NCI-H2081 (cell line): ENCODE measurements at places on chromosomes 3 and 15.
A peak's percentile ranks its signal among the peaks of the same experiment; 100 is the strongest.

GRCh38 chr15:77239882-77240608, 169.1 kb upstream of the TSPAN3 start:
- no peak for DNase-seq

- DNase-seq, result no peak
These were observed 25.3 kb upstream of the ABHD17C start for GRCh38 chr15:80669663-80670273.

- DNase-seq, result no peak
These were observed 12.3 kb upstream of the PHLDB2 start for GRCh38 chr3:111846717-111847116.

- DNase-seq, result peak; percentile 6
These were observed 139.1 kb upstream of the RAD18 start for GRCh38 chr3:9102240-9102981.

DNA sequence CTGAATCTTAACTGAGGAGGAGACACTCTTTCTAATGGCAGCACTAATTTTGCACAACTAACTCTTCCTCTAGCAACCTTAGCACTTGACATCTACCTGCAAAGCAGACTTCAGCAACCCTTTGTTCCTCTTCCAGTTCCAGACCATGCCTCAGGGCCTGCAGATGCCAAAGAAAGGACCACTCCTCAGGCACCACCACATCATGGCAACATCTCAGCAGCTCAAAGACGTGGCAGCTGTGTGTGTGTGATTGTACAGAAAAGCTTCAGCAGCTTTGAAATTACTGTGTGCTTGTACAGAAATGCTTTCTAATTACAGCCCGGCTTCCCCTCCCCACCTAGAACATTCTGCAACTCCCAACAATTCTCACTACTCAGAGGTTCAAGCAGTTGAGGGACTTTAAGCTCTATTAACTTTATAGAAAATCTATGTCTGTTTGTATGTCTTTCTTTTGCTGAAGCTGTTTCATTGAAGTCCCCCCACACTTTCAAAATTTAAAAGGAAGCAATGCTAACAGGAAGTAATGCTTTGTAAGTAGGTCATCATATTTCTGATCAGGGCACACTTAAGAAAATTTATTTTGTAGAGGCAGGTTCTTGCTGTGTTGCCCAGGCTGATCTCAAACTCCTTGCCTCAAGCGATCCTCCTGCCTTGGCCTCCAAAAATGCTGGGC, 115.2 kb downstream of the CD47 start:
- no peak for DNase-seq

- DNase-seq, result no peak
These were observed 413.0 kb downstream of the RBMS3 start for GRCh38 chr3:29693863-29694262.

DNA sequence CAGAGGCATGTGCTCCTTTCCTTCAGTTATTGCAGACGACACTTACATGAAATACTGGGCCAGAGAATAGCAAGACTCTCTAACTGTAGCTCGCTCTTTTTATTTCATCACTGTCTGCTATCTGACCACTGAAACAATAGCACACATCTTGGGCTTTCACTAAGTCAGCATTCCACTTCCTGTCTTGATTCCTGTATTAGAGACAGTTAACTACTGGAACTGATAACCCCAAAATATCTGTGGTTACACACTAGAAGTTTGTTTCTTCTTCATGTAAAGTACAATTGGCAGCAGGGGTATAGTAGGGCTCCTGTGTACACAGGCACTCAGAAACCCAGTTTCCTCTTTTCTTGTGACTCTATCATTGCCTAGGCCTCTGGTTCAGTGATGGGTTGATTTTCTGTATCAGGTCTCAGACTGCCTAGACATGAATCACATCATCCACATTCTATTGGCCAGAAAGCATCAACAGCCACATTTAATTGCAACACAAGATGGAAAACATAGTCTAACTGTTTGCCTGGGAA, 230.2 kb upstream of the CD96 start:
- DNase-seq, result no peak

DNA sequence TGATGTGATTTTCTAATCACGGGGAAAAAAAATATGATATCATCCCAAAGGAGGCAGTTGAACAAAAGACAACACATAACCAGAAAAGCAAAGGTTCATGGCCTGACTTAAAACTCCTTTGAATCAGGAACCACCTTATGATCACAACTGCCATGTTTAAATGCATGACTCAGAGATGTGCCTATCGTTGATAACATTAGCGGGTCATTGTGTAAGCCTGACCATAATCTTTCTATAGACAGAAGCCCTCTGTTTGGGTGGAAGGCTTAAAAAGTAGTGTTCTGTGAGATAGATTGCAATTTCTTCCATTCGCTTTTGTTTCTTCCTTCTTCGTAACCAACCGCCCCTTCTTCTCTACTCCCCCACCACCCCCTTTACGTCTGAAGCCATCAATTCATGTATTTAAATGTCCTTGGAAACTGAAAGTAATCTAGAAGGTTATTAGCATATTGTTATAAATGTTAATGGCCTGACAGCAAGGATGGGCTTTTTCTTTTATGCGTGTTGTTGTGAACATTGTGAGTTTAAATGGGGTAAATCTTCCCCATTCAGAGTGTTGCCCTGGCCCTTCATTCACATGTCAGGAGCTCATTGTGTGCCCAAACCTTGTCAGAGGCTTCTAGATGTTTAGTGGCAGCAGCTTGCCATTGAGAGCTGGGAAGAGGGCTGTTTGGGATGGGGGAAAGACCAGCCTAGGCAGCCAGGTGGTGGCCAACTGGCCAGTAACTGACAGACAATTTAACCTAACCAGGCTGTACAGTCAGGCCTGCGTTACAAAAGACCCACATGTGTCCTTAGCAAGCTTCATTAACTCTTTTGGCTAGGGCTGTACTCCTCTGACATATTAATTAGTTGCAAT, 64.5 kb downstream of the EPHA3 start:
- no peak for DNase-seq

DNA sequence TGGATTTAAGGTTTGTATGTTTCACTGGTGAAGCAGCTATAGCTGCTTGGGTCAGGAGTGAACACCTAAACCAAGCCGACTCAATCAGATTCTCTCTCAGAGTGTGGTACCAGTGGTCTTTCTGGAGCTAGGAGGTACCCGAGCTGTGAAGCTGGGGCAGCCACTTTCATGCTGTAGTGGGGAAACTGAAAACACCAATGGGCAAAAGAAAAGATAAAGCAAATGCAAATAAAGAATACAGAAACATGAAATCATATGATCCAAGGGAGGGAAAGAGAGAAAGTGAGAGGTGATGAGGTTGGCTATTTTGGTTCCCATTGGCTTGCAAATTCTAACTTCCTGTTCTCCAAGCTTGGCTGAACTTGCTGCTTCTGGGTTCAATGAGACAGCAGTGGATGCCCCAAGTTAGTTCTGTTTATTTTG, 212.3 kb upstream of the CFAP20DC start:
- DNase-seq, result no peak

DNA sequence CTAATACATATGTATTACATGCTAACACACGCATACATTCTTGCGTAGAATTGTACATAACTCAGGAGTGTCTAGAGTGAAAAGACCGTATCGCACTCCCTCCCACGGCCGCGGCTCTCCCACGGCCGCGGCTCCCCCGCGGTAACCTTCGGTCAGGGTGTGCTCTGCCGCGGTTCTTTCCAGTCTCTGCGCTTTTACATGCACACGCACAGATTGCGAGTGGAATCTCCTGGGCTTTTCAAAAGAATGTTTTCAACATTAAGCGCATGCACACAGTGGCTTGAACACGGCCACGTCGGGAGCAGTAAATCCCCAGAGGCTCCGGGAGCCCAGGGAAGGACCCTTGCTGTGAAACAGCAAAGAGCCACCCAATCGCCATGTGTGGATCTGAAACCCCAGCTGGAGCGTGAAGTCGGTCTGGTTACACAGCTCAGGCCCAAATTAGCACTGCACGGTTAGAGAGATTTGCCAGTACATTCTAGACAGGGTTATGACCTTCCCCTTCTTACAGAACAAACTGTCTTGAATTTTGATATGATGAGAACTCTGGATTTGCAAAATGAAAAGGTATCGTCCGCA, 805 bp upstream of the RGMA start:
- DNase-seq, result no peak

DNA sequence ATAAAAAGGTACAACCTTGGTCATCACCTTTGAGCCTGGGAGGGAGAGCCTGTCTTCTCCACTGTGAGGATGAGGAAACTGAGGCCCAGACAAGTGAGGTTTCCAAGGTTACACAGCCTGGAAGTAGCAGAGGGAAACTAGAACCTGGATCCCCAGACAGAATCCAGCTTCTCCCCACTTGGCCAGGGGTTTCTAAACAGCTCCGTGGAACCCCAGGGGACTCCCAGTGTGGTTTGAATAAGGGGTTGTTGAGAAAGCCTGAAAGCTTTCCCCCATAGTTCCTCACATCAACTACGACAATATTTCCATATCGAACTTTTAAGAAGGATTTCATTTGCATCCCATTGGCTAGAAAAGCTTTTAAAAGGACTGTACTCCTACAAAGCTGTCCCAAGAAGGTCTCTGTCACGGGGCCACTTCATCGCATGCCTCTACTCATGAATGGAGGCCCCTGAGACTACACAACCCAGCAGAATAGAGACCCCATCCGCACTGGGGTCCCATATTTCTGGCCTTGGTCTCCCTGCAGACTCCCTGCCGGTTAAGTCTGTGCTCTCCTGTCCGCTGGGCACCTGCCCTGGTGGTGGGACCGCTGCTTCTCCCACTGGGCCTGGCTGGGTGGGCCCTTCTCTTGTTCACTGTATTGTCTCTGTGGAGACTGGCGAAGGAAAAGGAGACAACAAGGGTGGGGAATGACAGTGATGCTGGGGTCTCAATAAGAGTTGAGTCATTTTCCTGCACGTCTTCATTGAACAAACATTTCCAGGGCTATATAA, 178.5 kb downstream of the SMAD6 start:
- DNase-seq, result no peak

GRCh38 chr3:118977671-118978392, 56.8 kb downstream of the IGSF11 start:
- DNase-seq, result no peak

GRCh38 chr3:131388490-131388799, 6.9 kb downstream of the NUDT16 start:
- DNase-seq, result no peak
